ENCODE measurements at places on chromosomes 5 and 9. TPM values are rescaled to one million over a fixed set of nuclear protein-coding genes. Genes with fewer than 3 reads are reported as not detected.

The PCDHA7 gene
- 0.33 TPM for total RNA-seq

The DOCK8 gene
- 0.78 TPM for total RNA-seq

The PCDHGA7 gene
- total RNA-seq, result 0.95 TPM

The C7 gene
- total RNA-seq, result 7.7 TPM

The KLF9 gene
- total RNA-seq, result 50.6 TPM

Data from pulmonary artery endothelial cell (primary cell).